ENCODE measurements at places on chromosomes 12 and 14.

- DNase-seq, result no peak
Measured at GRCh38 chr12:128872303-128872702, 19.0 kb downstream of the GLT1D1 start.

- DNase-seq, result no peak
Measured at GRCh38 chr14:38786921-38787320, 316.1 kb downstream of the SEC23A start.

- DNase-seq, result peak; percentile 12
Measured at GRCh38 chr12:69284131-69284530, 44.8 kb downstream of the CPSF6 start.

DNA sequence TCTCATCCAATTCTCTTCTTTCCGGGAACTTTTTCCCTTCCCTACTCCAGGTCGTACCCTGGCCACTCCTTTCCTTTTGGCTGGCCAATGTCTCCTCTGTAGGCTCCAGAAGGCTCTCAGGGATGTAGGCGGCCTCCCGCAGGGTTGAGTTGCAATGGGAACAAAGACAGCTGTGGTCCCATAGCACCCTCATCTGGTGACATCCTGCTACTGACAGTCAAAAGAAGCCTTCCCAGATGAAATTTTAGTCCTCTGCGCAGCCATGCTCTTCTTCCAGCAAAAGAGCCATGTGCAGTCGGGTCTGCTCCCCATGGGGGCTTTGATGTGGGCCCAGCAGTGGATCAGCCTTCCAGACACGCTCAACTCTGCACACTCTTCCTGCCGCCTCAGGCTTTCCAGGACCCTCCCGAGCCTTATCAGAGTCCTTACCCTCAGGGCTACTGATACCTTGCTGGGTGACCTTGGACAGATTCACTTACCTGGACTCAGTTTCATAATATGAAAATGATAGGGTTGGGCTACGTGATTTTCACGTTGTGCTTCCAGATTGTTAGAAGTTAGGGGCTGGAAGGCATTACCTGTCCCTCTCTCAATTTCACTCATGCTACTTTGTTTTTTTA, 5.5 kb upstream of the CELA1 start:
- no peak for DNase-seq

- no peak for DNase-seq
Measured at GRCh38 chr12:27309293-27309994, 23.2 kb upstream of the BMAL2 start.

- DNase-seq, result no peak
Measured at GRCh38 chr14:61927520-61927919, 165.3 kb downstream of the SNAPC1 start.

- DNase-seq, result no peak
Measured at GRCh38 chr12:39125566-39125965, 220.2 kb upstream of the CPNE8 start.

GRCh38 chr14:39766397-39767000, 334.3 kb upstream of the FBXO33 start:
- DNase-seq, result no peak

DNA sequence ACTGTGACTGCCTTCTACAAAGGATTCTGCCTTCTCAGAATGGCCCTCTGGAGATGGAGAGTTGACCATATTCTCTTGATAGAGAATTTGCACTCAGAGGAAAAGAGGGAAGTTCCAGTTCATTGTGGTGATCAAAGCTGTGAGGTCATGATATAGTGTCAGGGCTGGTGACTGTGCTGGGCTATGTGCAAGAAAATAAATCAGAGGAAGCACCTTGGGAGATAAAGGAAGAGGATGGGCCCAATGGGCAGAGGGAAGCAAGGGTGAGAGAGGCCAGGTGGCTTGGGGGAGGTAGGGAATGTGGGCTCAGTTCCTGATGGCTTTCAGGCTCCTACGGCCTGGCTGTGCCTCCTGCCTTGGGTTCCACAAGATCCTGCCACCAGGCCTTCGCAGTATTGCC, 145.8 kb downstream of the SLC8A3 start:
- DNase-seq, result no peak

DNA sequence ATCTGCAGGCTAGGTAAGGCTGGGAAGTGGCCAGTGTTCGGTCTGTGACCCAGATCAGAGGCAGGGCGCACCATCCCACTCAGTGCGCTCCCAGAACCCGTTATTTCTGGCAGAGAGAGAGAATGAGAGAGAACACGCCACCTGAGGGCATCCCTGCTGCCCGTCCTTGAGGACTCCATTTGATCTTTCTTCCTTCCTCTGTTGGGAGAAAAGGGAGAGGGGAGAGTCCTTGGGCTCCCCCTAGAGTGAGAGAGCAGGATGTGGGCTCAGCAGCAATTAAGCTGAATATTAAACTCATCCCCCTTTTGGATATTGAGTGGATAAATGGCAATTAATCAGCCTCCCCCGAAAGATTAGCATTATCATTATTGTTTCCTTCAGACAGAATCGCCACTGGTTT, 70.6 kb downstream of the IFT43 start:
- no peak for DNase-seq

DNA sequence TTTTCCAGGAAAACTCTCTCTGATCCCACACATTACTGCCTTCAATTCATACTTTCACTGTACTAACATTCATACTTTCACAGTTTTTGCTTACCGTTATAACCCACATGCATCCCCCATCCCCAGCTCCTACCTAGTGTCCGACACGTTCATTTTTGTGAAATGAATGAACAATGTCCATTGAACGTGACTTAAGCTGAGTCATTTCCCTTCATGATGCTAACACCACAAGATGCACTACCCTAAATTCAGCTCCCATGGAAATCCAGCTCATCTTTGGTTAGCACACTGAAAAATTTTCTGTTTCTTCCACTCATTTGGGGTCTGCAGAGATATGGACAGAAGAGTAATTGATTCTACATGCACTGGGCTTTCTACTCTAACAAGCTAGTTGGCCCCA, 84.7 kb downstream of the GALNT4 start:
- DNase-seq, result no peak

GRCh38 chr14:96904201-96904600, 107.0 kb downstream of the VRK1 start:
- no peak for DNase-seq

DNA sequence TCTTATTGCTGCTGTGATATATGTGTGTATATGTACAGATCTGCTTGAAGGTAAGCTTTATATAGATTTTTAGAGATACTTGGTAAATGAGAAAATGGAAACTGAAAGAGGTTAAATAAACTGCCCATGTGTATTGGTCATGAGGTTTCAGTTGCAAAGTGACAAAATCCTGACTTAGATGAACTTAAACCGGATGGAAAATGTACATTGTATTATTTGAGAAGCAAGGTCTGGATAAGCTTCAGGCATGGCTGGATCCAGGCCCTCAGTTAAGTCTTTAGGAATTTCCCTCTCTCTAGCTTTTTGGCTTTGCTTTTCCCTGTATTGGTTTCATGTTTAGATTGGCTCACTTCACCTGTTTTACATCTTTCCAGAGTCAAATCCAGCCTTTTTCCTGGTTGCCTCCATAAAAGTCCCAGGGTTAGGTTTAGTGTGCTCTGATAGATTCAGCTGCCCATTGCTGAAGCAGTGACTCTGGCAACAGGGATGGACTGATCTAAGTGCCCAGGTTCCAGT, 21.0 kb upstream of the MAP1LC3B2 start:
- DNase-seq, result no peak

DNA sequence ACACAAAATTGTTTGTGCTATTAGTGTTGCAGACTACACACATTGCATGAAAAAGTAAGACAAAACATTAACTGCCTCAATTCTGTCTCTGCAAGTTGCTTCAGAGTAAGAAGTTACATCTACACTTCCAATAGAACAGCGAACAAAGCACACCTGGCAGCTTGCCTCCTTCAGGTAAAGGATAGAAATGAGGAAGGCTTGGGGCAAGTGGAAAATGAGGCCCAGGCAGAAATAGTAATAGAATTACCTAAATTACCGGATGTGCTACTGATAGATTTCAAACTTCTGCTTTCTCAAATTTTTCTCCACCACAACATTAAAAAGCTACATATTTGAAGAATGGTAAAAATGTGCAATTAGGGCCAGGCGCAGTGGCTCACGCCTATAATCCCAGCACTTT, 37.7 kb downstream of the CCDC175 start:
- no peak for DNase-seq

DNA sequence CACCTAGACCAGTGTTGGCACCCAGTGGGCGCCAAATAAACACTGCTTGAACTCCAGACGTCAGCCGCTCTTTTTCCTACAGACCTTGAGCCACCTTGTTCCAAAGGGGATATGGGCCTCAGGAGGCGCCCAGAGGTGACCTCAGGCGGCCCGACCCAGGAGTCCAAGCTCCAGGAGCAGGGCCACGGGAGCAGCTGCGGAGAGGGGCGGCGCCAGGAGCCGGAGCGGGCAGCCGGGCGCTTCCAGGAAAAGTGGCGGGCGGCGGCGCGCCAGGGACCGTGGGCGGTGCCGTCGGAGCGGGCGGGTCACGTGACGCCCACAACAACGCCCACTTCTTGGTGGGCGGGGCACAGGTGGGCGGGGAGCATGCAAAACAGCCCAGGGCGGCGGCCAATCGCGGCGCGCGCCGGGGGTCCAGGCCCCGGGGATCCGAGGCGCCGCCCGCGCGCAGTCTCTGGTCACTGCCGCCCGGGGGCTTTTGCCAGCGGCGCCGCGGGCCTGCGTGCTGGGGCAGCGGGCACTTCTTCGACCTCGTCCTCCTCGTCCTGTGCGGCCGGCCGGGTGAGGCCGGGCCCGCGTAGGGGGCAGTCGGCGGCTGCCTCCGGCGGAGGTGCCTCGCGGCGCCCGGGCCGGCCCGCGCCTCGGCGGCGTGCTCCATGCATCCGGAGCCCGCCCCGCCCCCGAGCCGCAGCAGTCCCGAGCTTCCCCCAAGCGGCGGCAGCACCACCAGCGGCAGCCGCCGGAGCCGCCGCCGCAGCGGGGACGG, at the start of gene ORAI1:
ORAI1 (plus strand) TSS at position 444 of the 766 bp plus-strand sequence.
- DNase-seq, result peak; percentile 81

GRCh38 chr14:42804141-42804540, 1197.5 kb downstream of the LRFN5 start:
- no peak for DNase-seq

DNA sequence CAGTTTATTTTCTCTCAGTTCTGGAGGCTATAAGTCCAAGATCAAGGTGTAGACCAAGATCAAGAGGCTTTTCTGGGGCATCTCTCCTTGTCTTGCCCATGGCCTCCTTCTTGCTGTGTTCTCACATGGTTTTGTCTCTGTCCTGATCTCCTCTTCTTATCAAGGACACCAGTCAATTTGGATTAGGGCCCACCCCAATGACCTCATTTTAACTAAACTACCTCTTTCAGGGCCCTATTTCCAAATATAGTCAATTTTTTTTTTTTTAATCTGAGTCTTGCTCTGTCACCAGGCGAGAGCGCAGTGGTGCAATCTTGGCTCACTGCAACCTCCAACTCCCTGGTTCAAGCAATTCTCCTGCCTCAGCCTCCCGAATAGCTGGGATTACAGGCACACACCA, 50.8 kb downstream of the TSHR start:
- DNase-seq, result no peak

GRCh38 chr12:53062977-53063707, 13.3 kb downstream of the TNS2 start:
- no peak for DNase-seq

GRCh38 chr12:124282287-124282686, 12.6 kb upstream of the RFLNA start:
- DNase-seq, result no peak

GRCh38 chr12:82966001-82966559, 279.4 kb downstream of the TMTC2 start:
- no peak for DNase-seq

DNA sequence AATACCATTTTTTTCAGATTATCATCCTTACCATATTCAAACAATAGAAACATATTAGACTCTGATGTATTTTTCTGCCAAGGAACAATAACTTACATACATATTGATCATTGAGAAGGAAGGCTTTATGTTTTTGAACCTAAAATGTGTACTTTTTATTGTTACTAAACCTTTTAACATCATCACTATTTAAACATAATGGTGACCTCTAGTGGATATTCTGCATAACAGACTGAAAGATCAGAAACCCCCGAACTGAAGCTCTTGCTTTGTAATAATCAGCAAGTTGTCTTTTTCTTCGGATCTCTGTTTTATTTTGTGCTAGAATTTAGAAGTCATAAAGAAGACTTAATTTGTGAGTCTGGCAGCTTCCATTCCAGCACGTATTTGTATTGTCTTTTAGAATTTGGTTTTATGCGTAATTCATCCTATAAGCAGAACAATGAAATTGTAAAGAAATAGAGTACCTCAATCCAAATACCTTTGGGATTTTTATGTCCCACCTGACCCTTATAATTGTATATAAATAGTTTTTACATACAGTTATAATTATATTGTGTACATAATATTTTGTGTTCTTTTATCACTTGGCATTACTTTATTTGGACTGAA, 125.9 kb upstream of the ATF1 start:
- DNase-seq, result no peak

DNA sequence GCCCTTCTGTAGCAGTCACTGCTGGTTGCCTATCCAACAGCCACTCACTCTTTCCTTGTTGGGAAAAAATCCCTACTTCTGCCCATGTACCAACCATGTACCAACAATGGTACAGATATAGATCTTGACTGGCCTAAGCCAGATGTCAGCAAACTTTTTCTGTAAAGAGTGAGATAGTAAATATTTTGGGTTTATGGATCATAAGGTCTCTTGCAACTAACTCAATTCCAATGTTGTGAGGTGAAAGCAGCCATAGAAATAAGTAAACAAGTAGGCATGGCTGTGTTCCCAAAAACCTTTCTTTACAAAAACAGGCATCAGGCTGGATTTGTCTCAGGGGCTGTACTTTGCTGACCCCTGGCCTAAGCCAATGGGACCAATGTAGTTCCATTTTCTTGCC, 73.5 kb downstream of the ARMH4 start:
- no peak for DNase-seq

GRCh38 chr14:54438703-54439102, 2.5 kb downstream of the CNIH1 start:
- DNase-seq, result no peak

DNA sequence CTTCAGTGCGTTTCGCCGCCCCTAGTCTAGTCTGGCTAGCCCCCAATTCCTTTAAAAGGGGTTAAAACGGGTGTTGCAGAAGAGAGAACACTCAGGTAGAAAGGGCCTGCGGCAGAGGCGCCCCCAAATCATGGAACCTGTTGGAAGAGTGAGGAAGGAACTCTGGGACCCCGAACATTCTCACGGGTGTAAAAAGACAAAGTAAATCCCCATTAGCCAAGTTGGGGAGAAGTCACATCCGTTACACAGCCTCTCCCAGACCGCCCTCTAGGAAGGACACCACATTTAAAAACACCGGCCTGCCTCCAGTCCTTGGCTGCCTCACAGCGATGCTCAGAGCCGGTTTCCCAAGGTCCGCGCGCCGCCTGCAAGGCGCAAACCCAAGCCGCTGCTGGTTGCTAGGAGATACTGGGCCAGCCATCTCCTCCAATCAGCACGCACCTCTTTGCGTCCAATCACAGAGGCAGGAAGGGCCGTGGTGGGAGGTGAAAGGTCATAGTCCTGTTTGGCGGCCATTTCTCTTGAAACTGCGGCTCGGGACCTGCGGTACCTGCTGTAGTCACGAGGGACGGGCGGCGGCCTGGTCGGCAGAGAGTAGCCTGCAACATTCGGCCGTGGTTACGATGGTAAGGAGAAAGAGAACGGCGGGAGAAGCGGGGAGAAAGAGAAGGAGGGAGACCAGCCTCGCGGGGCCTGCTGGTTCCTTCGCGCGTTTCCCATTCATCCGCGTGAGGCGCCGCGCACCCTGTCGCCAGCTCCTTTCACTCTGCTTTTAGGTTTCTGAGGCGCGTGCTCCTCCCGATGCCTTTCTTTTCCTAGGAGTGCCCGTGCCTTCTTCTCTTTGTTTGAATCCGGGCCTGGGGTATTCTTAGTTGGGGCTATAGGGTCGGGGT, at the start of gene SNRPF:
SNRPF (plus strand) TSS at position 502 of the 893 bp plus-strand sequence; CDS start at position 624, 122 bp downstream.
- DNase-seq, result peak; percentile 88

GRCh38 chr14:75196468-75196867, 20.1 kb upstream of the TMED10 start:
- DNase-seq, result no peak

GRCh38 chr12:50924439-50925341, 27.7 kb upstream of the HIGD1C start:
- peak; percentile 62 for DNase-seq
